ENCODE measurements at places on chromosomes 3 and 15.

DNA sequence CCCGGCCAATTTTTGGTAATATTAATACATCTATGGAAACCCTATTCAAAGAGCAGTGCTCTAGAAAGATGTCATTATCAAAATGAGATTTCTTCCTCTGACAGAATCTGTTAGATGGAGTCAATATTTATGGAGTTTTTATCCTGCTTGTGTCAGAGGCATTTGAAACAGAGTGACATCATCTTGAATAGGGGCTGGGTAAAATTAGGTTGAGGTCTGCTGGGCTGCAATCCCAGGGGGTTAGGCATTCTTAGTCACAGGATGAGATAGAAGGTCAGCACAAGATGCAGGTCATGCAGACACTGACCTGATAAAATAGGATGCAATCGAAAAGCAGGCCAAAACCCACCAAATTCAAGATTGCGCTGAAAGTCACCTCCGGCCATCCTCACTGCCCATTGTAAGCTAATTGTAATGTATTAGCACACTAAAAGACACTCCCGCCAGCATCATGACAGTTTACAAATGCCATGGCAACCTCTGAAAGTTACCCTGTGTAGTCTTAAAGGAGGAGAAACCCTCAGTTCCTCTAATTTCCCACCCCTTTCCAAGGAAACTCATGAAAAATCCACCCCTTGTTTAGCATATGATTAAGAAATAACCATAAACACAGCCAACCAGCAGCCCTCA lies 27.3 kb upstream of the CCDC50 start:
- peak; percentile 94 for DNase-seq

DNA sequence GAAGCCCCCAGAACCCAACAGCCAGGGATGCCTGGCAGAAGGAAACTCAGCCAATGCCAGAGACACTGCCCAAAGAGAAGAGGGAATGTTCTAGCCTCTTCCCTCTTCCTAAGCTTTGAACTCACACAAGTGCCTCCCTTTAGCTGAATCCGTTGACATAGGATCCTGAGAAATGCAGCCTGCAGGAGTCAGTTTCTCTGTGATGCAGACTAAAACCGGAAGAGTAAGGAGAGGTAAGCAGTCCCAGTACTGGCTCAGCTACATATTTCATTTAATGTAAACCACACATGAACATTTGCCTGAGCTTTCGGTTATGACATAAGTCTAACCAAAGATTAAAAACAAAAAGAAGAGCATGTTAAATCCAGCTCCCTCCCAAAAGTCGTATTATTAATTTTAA lies 768.7 kb downstream of the TBL1XR1 start:
- peak; percentile 36 for DNase-seq

GRCh38 chr3:183817639-183818038 lies 7.7 kb downstream of the MAP6D1 start:
- DNase-seq, result no peak

DNA sequence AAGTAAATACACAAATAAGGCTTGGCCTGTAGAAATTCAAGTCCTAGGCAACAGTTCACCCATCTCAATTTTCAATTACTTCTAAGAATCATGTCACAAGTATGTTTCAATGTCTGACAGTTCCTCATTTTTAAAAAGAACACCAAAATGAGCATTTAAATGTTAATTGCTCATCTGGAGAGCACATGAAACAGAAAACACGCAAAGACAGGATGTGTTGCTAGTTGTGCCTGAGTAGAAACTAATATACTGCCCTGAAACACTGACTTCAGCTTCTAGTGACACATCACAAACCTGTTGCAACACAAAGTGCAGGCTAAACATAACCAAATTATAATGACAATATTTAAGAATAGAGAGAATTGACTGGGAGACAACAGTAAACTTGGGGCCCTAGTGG lies 167.3 kb upstream of the THBS1 start:
- no peak for DNase-seq

- DNase-seq, result no peak
Measured at GRCh38 chr15:68190048-68190447, 15.1 kb downstream of the CALML4 start.

DNA sequence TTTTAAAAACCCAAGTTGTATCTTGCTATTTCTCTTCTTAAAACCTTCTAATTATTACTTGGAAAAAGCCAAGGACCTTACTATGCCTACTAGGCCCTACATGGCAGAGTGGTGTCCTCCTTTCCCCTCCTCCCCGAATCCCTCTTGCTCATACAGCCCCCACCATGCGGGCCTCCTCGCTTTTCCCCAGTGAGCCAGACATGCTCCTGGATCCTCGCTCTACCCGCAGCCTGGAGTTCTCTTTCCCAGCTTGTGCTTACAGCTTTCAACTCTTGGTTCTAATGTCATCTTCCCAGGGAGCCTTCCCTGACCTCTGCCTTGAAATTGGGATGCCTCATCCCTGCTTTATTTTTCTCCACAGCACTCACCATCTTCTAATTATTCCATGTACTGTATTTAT lies 111.8 kb upstream of the TLE3 start:
- DNase-seq, result no peak

DNA sequence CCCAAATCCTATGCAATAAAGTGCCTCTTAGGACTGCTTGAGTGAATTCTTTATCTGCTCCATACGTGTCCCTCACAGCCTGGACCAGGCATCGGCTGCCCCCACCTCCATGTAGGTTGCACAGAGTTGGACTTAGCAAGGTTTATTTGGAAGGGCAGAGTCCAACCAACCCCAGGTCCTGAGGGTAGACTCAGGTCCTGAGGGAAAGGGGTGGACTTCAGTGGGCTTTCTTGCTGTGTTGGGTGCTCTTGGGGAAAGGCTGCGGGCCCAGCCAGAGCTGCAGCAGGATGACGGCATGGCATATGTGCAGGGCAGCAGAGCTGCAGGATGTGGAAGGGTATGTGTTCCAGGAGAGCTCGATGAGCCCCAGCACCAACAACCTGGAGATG lies 6.5 kb downstream of the ALG3 start:
- no peak for DNase-seq

GRCh38 chr3:8780279-8780678 lies 10.9 kb upstream of the OXTR start:
- no peak for DNase-seq

GRCh38 chr3:126351086-126351770 lies 6.0 kb downstream of the KLF15 start:
- no peak for DNase-seq

DNA sequence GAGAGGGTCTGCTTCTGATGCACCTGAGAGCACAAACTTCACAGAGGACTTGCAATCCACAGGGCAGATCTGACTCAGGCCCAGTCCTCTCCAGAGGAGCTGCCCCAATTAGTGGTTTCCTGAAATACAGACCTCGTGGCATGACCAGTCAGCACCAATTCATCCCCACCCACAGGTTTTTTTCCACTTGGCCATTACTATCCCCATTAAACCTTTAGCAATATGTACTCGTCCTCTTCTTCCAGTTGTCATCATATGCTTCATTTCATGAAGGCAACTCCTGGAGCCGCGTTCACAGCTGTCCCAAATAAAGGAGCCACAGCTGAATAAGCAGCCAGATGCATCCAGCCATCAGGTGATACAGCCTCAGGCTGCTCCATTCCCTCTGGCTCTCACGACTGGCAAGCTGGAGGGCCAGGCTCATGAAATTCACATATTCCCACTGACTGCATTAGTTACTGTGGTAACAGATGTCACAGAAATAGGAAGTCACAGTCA lies 163.1 kb downstream of the FMN1 start:
- peak; percentile 13 for DNase-seq

DNA sequence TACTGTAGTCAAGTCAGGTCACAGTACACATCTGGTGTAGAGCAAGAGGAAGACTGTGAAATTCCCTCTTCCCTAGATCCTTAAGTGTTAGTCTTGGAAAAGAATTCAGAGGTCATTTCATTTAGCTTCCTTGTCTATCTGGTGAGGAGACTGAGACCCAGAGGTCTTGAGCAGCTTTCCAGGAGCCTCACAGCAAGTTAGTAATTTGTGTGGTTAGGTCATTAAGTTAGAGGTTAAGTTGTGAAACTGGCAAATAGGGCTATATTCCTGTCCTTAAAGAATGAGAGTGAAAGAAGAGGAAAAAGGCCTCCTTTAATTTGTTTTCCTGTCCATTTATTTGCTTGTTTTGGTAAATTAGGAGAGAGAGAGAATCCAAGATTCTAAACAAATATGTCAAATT lies 9.0 kb downstream of the PODXL2 start:
- DNase-seq, result no peak

GRCh38 chr3:18189282-18190050 lies 235.7 kb downstream of the SATB1 start:
- DNase-seq, result no peak

DNA sequence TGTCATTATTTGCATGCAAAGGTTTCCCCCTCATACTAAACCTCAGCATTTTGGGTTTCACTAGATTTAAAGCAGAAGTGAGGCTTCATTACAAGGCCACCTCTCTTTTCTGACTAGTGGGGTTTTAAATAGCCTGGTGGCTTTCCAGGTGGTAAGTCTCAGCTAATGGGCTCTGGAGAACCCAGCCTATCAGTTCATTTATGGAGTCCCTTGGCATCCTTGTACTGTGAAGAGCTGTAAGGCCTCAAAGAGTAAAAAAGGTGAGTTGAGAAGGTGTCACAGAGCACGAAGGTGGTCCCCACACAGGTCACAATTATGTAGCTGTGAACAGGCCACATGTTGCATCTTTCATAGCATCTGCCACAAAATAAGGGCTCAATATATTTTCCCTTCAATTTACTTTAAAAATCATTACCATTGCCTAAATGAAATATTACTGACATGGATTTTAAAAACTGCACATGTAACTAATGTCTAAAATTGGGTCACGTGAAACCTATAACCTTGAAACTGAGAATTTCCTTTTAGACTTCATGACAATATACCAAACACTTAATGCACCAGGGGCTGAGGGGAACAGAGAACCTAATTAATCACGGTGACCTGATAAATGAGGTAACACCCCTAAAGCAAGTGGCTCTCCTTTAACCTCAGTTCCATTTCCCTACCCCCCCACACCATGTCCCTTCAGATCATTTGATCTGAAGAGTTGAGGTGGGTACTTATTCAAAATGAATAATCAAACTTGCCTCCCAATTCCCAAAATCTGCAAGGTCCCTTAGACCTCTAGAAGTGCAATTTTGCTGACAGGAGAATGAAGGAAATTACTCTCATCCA lies 1.3 kb downstream of the NGLY1 start:
- no peak for DNase-seq

DNA sequence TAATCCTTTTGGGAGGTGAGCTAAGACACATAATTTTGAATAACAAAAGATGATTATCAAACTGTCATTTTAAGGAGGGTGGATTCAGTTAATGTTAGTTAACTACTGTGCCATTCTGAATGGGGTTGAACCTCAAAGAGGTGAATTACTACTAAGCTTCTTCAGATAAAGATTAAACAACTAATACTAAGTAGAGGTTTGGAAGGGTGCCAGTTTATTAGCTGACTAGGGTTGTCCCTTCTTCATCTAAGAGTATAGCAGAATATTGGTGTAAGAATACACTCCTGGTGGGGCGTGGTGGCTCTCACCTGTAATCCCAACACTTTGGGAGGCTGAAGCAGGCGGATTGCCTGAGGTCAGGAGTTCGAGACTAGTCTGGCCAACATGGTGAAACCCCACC lies 123.1 kb upstream of the LRRFIP2 start:
- DNase-seq, result no peak

- no peak for DNase-seq
Measured at GRCh38 chr15:65535192-65535591, 4.9 kb downstream of the HACD3 start.

DNA sequence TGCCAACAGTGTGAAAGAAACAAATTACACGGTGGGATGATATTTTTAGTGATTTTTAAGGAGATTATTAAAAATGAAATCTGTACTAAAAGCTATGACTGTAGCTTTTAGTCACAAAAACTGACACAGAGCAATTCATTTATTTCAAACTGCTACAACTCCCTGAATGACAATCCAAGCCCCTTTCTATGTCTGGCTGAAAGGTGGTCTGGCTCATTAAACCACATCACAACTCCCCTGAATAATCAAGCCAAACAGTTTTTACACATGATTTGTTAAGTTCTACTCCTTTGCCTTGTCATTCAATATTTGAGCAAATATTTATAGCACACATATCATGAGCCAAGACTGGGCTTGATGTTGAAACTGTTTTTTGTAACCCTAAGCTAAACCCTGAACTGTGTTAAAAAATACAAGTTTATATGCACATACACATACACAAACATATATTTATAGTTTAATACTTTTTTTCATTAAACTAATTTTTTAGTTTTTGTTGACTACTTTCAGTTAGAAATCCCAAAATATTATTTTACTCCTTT lies 125.5 kb downstream of the RBMS3 start:
- DNase-seq, result no peak

GRCh38 chr3:197701841-197702240 lies 34.9 kb downstream of the RUBCN start:
- no peak for DNase-seq

GRCh38 chr15:75531041-75531450 lies 48.1 kb downstream of the PTPN9 start:
- peak; percentile 21 for DNase-seq

DNA sequence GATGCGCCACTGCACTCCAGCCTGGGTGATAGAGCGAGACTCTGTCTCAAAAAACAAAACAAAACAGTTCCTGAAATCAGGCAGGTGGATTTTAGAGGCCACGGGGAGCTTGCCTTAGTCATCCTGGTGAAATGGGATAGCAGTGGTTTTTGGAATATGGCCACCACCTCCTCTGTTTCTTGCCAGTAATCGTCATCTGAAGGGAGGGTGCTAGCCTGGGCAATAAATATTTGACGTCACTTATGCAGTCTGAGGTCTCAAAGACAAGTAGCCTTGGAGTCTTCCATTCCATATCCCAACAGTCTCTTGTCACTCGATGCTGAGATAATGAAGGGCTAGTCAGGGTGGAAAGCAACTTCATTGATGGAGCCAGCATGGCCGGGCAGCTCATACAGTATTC lies 55.2 kb downstream of the KCNAB1 start:
- DNase-seq, result no peak

DNA sequence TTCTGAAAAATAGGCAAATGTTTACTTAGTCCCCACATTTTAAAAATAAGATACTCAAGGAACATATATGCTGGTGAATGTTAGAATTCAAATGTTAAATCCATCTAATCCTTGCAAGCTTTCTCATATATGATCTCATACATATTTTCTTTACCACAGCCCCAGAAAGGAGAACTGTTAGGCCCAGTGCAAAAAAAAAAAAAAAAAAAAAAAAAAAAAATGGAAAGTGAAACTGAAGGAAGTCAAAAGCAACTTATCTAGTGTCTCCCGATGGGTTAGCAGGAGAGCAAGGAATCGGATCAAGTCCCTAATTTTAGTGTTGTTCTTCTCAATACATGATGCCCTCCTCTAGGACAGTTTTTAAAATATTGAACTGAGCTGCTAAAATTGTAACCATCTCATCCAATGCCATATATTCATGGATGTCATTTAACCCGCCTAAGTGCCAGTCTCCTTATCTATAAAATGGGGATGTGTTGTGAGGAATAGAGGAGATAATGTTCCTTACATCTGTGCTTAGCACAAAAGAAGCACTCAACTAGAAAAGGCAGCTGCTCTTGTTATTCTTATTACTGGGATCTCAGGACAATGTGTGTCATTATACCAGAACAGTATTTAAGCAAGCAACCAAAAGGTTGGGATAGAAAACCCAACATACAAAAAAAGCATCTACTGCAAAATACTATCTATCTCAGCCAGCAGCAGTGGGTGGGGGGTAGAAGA lies 279.7 kb downstream of the MAGI1 start:
- DNase-seq, result no peak

Data from mesendoderm (in vitro differentiated cells).